ENCODE measurements at places on chromosomes 6 and 20.
A peak's percentile ranks its signal among the peaks of the same experiment; 100 is the strongest.

- no peak for DNase-seq
Measured at GRCh38 chr6:130525408-130525807, 159.6 kb downstream of the TMEM200A start.

DNA sequence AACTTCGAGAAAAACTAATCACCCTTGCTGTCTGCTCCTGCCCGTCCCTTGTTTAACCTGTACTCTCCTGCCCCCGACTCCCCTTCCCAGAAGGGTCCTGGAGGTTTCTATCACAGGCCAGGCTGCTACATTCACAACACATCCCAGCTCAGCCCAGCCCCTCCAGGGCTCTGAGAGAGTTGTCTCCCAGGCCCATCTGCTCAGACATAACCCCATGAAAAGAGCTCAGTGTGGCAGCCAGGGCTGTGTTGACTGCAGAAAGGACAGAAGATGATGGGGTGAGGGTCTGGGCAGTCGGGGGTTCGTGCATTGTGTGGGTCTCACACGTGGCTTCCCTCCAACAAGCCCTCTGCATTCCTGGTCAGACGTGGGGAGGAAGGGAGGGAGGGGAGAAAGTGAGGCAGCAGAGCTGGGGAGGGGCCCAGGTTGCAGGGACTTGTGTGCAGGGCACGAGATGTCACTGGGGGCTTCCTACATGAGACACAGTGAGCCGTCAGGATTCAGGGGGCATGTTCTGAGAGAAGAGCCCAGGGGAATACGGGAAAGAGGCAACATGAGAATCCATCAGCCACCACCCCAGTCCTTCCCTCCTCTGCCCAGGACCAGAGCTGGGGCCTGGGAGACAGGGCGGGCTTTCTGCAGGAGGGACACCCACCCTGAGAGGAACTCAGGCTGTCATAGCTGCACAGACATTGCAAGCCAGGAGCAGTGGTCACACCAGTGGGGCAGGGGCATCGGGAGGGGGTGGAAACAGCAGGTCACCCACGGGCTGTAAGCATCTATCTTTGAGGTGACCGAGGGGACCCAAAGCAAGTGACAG lies 372.9 kb downstream of the PREX1 start:
- no peak for DNase-seq

- no peak for DNase-seq
Measured at GRCh38 chr6:108883172-108883571, 35.0 kb downstream of the ARMC2 start.

DNA sequence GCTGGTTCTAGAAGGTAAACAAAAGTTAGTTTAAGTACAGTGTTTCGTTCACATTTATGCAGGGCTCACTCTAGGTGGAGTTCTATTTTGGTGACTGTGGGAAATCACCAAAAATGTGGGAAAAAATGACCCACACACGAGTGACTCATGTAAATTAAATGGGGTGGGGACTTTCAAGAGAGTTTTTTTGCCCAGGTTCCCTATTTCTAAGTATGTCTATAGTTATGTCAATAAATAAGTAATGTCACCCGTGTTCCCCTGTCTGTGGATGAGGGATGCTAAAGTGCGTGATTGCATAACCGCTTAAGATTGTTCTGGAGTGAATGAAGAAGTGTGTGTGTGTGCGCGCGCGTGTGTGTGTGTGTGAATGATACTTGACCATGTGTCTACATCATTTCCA lies 69.1 kb downstream of the MYB start:
- DNase-seq: no peak

- no peak for DNase-seq
Measured at GRCh38 chr6:3343089-3343883, 84.5 kb downstream of the PSMG4 start.

- DNase-seq: no peak
Measured at GRCh38 chr20:8851446-8851845, 217.4 kb upstream of the PLCB4 start.

GRCh38 chr6:36201612-36202011 lies 5.1 kb downstream of the BRPF3 start:
- DNase-seq: no peak

DNA sequence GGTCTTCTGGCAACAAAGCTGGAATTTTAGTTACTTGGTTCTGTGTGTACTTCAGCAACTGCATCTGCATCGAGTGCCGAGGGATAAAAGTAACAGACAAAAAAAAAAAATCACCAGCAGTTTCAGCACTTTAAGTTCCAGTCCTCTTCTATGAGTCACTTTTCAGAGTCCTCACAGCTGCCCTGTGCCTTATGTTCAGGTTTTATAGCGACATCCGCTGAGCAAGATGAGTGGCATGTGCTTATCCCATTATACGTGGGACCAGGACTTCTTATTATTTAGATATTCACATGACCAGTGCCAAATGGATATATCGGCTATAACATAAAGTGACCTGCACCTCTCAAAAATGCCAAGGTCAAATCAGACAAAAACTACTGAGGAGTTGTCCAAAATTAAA lies 242.9 kb downstream of the FOXA2 start:
- no peak for DNase-seq

GRCh38 chr6:1839361-1839760 lies 229.6 kb downstream of the FOXC1 start:
- no peak for DNase-seq

DNA sequence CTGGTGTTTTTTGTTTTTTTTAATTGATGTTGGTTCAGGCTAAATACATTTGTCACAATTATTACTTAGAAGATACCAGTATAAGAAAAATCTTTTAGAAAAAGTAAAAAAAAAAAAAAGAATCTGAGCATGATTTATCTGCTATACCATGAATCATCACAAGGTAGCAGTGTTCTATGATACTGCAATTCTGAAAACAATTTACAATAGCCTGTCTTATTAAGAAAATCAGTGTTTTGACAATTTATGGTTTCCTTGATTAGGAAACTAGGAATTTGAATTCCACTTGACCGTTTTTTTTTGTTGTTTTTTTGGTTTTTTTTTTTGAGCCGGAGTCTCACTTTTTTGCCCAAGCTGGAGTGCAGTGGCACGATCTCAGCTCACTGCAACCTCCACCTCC lies 9.3 kb upstream of the MAK start:
- no peak for DNase-seq

GRCh38 chr6:63452125-63452524 lies 120.2 kb upstream of the LOC128125822 start:
- DNase-seq: no peak

DNA sequence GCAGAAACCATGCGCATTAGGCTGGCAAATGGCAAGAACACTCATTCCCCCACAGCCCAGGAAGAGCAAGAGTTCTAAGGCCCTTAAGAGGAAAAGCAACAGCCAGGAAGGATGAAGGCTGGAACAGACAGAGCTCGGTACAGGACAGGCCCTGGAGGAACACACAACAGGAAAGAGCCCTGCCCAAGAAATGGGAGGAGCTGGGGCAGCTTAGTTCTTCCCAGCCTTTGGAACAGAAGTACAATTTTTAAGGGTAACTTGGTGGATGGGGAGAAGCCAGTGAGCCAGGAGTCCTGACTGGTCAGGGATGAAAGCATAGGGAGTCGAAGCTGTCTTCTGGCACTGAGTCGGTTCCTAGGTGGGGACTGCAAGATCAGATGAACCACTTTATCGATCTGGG lies 32.4 kb downstream of the OR2B2 start:
- DNase-seq: no peak

DNA sequence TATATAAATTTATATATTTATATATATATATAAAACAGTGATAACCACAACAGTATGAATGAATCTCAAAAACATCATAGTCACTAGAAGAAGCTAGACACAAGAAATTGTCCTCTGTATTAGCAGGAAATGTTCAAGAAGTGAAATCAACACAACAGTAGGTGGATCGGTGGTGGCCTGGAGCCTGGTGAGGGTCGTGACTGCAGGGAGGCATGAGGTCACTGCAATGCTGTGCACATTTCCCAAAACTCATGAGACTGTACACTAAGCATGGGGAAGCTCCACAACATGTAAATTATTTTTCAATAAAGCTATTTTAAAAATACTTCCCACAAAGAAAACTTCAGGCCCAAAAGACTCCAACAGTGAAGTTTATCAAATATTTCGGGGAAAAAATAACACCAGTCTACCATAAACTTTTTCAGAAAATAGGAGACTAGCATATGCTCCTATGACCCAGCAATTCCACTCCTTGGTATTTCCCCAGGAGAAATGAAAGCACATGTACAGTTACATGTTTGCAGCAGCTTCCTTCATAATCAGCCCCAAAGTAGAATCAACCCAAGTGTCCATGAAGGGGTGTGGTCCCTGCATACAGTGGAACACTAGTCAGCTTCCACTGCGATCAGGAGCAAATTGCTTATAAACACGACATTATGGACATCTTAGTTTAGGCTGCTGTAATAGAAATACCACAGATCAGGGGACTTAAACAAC lies 144.2 kb downstream of the TBXT start:
- DNase-seq: no peak

DNA sequence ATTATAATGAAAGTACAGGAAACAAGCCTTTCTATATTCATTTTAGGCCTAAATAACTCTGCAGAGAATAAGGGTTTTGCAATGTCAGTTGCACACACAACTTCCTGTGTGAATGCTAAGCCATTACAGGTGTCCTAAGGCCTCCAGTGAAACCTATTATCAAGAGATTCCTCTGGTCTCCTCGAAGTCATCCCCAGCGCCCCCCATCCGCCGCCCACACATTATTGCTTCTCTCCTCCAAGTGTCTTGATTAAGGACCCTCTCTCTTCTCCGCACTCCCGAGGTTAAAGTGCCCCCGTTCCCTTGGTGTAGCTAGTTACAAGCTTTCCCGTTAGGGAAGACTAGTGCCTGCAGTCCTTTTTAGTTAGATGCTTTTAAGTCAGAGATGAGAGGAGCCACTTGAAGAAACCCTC lies 1.3 kb downstream of the HIVEP2 start:
- peak; percentile 30 for DNase-seq

DNA sequence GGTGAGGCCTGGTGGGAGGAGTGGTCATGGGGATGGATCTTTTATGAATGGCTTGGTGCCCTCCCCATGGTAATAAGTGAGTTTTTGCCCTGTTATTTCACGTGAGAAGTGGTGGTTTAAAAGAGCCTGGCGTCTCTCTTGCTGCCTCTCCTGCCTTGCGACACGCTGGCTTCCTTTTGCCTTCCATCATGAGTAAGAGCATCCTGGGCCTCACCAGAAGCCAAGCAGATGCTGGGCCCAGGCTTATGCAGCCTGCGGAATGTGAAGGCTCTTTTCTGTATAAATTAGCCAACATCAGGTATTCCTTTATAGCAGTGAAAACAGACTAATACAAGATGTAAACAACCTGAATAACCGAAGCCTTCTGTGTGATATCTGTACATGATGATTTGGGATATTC lies 27.6 kb downstream of the VTA1 start:
- no peak for DNase-seq

DNA sequence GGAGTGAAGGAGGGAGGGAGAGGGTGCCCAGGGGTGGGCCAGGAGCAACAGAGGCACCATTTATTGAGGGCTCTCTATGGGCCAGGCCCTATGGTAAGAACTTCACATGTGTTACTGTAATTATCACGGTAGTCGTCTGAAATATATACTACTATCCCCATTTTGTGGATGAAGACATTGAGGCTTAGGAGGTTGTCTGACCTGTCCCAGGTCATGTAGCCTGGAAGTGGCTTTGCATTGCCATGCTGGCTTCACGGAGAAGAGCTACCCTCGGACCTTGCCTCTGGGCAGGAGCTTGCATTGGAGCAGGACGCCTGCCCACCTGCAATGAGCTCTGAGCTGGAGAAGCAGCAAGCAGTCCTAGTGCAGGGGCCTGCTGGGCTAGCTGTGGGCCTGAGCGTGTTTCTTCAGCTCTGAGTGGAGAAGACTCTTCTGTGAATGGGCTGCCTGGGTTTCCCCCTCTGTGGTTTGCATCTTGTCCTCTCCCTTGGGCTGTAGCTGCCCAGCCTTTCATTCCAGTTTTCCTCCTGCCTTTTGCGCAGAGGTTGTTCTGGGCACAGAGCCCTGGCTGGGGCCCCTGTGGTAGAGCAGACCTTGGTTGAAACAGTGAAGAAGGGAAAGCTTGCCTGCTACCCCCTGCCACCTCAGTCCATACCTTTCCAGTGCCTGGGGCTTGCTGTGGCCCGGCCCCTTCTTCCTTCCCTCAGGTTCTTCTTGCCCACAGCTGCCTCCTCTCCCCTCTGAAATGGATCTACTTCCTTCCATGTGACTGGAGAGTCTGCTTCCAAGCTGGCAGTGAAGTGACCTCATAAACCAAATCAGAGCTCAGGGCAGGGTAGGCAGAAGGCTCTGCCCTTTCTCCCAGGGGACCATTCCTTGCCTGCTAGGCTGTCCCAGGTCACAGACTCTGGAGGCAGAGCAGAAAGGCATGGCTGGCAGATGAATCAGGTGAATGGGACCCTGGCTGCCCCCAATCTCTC lies 24.1 kb upstream of the SRF start:
- no peak for DNase-seq

GRCh38 chr6:134307870-134308269 lies 10.0 kb downstream of the SGK1 start:
- DNase-seq: no peak

DNA sequence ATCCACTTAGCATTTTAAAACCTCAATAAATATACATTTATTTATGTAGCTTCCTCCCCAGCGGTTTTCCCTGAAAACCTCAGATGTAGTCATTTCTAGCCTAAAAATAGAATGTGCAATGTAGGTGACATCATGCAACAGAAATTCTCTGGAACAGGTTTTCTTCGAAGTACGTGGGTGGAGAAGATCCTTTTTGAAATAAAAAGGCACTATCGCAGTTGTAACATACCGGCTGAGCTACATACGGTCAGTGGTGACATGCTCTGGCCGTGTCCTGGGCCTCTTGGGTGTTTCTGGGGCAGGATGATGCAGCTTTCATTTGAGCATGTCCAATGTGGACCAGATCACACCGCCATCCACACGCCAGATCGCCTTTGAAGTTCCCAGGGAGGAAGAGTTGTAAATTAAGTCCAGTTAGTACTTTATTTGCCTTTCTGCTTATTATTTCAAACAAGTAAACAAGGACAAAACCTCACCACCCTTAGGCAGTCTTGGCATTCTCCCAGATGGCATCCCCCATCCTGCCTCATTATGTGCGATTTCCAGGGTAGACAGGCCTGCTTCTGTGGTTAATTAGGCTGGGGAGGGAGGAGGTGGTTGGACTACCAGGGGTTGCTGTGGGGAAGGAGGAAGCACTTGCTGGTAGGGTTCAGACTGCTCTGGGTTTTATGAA lies 109.5 kb upstream of the CLDN20 start:
- DNase-seq: no peak

- DNase-seq: no peak
Measured at GRCh38 chr6:54519161-54519560, 210.9 kb downstream of the TINAG start.

- DNase-seq: no peak
Measured at GRCh38 chr6:158372574-158372973, 60.3 kb downstream of the TULP4 start.

DNA sequence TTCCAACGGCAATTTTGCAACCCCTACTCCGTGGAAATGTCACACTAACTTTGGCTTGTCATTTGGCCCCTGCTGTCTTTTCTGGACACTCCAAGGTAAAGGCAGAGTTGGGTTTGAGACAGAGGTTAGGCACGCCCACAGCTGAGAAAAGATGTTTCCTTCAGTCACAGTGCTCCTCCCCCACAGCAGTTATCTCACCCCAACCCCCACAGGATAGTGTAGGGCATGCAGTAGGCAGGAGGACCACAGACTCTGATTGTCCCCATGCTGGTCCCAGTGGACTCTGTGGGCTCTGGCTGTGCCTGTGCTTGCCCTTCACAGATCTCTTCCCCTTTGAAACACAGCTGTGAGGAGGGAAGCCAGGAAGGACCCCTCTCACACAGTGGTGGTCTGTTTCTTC lies 124.0 kb upstream of the CARMIL1 start:
- no peak for DNase-seq
